ENCODE measurements at places on chromosomes 4 and X.

- peak; percentile 51 for DNase-seq
Observed at GRCh38 chrX:120457766-120458180, 11.3 kb downstream of the LAMP2 start.

- no peak for DNase-seq
Observed at GRCh38 chr4:47840291-47840690, 2.4 kb upstream of the CORIN start.

DNA sequence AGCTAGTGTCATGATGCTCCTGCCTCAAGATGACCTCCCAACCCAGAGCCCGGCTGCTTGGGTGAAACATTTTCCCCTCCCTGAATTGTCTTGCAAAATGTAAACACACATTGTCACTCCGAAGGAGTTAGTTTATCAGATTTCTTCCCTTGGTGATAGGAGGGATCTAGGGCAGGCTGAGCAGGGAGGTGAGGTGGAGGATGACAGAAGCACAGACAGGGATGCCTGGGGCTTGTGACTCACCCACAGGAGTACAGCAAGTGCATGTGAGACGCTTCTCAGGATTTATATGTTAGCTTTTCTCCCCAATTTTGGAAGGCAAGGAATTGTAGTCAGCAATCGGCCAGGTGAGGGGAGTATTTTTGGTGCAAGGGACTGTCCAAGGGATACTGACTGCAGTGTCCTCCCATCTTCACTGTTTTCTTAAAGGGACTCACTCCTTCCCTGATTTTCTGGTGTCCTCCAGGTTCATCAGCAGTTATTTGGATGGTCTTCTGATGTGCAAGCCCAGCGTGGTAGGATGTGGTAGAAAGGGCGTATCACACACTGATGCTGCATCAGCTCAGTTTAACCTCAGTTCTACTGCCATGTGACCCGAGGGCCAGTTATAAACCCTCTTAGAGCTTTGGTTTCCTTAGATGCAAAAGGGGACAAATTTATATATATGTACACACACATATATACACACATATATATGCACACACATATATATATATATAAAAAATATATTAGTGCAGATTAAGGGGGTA, 46.2 kb upstream of the IGFBP7 start:
- DNase-seq: peak; percentile 38

- peak; percentile 37 for DNase-seq
Observed at GRCh38 chr4:150033901-150034300, 44.3 kb upstream of the DCLK2 start.

GRCh38 chrX:10981506-10981905, 129.6 kb upstream of the HCCS start:
- no peak for DNase-seq

DNA sequence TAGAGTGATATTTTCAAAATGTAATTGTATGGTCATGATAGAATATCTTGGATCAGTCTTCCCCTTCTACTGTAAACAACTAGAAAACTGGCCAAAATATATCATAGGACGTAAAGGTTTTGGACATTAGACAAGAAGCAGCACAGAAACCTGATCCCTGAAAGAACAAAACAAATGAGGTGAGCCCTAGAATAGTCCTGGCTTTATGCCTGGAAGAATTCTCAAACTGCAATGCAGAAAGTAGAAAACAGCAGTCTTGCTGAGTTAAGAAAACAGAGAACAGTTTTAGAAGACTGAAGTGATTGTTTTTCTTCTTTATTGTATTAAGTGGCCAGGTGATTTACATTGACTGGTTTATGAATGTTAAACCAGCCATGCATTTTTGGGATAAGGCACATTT, 19.5 kb downstream of the NSUN7 start:
- DNase-seq: no peak

GRCh38 chrX:52424656-52425055, 55.8 kb downstream of the XAGE2 start:
- no peak for DNase-seq

DNA sequence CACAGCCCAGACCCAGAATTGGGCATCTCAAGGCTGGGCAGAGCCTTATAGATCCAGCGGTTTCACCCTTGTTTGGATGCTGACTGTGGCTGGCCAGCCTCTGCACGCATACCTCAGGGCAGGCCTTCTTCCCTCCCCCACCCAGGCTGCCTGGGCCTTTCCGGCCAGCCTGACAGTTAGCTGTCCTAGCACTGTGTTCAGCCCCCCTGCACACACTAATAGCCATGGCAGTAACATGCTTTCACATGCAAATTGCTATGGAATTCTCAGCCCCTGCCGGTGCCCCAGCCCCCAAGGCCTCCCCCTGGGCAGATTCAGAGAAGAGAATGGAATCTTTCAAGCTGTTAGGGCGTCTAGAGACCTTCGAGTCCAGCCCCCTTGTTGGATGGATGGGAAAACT, 17.7 kb downstream of the EFNB1 start:
- DNase-seq: no peak

- DNase-seq: no peak
Observed at GRCh38 chr4:126725906-126726305, 906.9 kb upstream of the INTU start.

DNA sequence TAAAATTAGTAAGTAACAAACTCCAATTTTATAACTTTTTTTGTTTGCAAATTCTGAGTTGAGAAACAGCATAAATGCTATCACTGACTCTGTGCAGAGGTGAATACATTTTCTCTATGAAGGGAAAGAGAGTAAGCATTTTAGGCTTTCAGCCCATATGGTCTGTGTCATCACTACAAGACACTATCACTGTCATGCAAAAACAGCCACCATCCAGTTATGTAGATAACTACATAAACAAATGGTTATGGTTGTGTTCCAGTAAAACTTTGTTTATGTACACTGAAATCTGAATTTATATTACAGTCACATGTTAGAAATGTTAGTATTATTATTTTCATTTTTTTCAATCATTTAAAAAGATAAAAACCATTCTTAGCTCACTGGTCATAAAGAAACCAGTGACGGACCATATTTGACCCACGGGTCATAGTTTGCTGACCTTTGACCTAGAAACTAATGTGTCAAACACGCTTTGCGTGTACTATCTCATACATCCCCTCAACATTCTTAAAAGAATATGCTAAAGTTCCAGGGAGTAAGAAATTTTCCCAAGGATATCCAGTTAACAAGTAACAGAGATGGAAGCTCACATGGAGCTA, 29.1 kb downstream of the RASGEF1B start:
- DNase-seq: no peak

GRCh38 chr4:188903986-188904385, 764.7 kb downstream of the TRIML1 start:
- DNase-seq: no peak

DNA sequence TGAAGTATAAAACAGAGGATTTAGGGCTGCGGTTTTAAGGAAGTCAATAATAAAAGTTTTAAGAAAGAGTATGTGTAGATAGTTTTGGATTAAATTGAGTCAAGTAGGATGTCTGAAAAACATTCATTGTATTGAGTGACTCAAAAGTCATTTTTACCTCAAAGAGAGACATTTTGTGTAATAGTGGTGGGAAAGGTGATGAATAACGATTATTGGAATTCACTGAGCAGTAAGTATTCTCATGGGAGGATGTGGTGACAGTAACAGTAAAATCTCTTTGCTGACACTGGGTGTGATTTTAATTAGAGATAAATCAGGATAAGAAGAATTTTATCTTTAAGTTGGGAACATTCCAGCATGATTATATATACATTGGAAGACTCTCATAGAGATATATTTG, 233.6 kb downstream of the PDHA2 start:
- DNase-seq: no peak

DNA sequence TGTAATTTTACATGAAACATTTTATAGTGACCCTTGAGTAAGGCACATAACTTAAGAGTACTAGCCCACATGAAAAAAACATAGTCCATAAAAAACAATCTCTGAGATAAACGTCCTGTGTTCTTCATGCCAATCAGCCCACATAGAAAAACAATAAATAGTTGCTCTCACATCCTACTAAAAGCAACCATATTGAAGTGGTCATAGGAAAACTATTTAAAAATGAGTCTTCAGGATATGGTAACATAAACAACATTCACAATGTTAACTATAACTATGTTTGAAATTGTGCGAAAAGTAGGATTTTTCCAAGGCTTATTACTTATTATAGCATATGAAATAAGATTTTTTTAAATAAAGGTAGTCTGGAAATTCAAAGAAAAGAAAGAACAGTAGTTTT, 77.1 kb upstream of the EPHA5 start:
- peak; percentile 2 for DNase-seq

DNA sequence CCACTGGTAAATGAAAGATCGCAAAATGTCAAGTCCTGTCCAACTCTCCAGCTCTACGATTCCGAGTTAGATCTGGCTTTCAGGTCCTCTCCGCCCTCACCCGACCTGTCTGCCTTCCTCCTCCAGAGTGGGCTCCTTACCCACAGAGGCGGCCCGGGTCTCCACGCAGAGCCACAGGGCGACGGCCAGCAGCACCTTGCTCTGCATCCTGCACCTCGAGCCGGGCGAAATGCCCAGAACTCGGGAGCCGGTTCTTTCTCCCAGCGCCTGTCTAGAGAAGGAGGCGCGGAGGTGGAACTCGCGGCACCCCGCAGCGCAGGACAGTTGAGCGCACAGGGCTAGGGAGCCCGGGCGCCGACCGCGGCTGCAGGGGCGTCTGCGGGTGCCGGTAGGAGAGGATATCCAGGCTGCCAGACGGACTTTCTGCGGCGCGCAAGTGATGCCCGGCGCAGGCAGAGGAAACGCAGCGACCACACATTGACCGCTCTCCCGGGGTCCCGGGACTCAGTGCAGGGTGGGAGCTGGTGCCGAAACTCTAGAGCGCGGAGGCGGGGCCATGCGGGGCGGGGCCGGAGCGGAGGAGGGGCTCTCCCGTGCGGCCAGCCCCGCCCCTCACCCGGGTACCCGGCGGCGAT, at the start of gene KDR:
TSS of gene KDR (minus strand) at position 509 of the 635 bp plus-strand sequence. CDS start at position 207, 302 bp downstream.
- DNase-seq: peak; percentile 41

DNA sequence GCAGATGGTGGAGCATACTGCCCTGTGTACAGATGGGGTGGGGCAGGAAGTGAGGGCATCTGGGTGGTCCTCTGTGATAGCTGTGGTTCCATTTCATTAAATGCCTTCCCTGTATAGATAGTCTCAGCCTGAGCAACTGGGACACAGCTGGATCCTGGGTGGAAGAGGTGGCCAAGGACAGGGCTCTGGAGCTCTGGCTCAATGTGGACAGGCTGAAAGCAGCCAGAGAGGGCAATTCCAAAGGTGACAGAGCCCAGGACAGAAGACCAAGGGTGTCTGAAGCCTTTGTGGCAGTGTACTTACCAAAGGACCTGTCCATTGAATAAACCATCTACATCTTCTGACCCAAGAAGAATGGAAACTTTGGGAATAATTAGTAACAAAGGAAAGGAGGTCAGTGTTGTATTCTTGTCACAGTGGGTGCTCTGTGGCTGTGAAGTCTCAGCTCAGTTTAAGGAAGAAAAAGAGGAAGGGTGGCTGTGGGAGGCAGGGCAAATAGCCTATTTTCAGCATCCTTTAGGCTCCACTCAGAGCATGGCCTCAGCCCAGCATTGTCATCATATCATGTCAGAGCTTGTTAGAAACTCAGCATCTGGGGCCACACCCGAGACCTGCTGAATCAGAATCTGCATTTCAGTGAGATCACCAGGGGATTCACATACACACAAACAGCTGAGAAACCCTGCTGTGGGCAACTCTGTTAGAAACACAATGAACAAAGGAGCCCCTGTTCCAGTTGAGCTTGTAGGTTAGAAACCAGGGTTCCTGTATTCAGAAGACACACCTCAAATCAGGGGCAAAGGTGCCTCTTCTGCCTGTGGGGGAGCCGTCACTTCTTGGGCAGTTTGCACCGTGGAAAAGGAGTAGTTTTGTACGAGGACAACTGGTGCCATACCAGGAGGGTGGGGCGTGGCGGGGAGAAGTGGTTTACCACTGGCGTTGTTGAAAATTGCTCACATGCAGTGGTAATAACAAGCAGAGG, 168.6 kb downstream of the PTTG2 start:
- no peak for DNase-seq

- no peak for DNase-seq
Observed at GRCh38 chrX:150200361-150200760, 162.8 kb upstream of the MAMLD1 start.

- no peak for DNase-seq
Observed at GRCh38 chr4:151297170-151297569, 20.2 kb downstream of the PRSS48 start.

DNA sequence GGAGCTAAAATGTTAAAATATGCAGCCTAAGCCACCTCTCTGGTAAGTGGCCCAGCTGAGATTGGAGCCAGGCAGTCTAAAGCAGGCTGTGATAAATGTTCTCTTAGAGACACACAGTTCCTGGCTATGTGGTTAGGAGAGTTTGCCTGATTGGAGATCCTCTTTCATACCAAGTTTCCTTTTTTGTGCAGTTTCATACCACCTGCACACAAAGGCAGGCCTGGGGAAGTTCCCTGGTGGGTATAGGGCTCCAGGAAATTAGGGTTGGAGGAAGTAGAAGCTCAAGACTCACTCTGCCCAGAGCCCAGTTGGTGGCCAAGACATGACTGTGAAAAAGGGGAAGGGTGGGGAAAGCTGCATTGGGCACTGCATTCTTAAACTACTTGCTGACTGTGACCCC, 16.9 kb downstream of the CYBB start:
- no peak for DNase-seq

- DNase-seq: no peak
Observed at GRCh38 chr4:54941994-54942552, 183.3 kb downstream of the KDR start.

GRCh38 chr4:184822356-184822755, 3.4 kb downstream of the ACSL1 start:
- no peak for DNase-seq

DNA sequence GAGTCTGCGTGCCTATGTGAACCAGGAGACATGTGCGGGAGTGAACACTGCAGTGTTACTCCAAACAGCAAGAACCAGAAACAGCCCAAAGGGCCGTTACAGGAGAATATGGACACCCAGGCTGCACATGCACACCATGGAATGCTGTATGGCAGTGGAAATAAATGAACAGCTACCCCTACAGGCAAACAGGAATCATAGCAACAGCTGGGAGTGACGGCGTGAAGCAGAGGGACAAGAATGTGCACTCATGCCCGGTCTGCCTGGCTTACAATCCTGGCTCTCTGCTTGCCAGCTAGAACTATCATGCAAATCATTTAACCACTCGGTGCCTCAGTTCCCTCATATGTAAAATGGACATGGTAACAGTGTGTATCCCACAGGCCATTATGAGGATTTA, 16.6 kb downstream of the GPKOW start:
- peak; percentile 2 for DNase-seq

DNA sequence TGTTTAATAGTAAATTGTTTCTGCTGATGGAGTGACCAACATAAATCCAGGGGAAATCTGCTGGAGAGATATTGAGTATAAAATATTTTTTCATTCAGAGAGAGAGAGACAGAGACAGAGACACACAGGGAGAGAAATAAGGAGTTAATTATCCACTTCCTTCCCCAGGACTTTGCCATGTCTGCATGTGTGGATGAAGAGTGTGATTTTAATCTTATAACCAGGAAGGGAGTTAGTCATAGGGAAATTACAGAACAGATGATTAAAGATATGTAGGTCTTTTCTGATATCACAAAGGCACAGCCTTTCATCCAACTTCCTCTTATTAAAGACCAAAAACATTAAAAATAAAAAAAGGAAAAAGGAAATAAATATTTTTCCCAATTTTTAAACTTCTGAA, 526.3 kb downstream of the SPRY1 start:
- no peak for DNase-seq

- DNase-seq: no peak
Observed at GRCh38 chr4:123787512-123788080, 391.0 kb downstream of the SPRY1 start.

- DNase-seq: no peak
Observed at GRCh38 chr4:96839441-96839840, 999.5 kb downstream of the PDHA2 start.

GRCh38 chrX:16205840-16206239, 38.6 kb downstream of the MAGEB17 start:
- no peak for DNase-seq

- DNase-seq: no peak
Observed at GRCh38 chr4:53963781-53964180, 100.6 kb downstream of the CHIC2 start.
